Bronchus fibroblast of lung (primary cell): ENCODE measurements at places on chromosomes 12 and 14. TPM values are rescaled to one million over a fixed set of nuclear protein-coding genes. Genes with fewer than 3 reads are reported as not detected.

The DHRS2 gene
- not detected in 2 replicates for total RNA-seq

The LRRC43 gene
- 1.3 and 1.5 TPM in 2 replicates for total RNA-seq

The PRIMA1 gene
- not detected in 2 replicates for total RNA-seq

The CCDC177 gene
- not detected in 2 replicates for total RNA-seq

The MSRB3 gene
- total RNA-seq: 14.9 and 17.8 TPM in 2 replicates

The DPF3 gene
- 4.6 and 5.5 TPM in 2 replicates for total RNA-seq

The AICDA gene
- not detected in 2 replicates for total RNA-seq

The SSPN gene
- total RNA-seq: 4.2 and 5.4 TPM in 2 replicates

The PIP4P1 gene
- 19.2 and 19.8 TPM in 2 replicates for total RNA-seq

The CCDC175 gene
- not detected in 2 replicates for total RNA-seq

The CD27 gene
- 0.15 TPM in 1 of 2 replicates, not detected in the other for total RNA-seq

The C14orf119 gene
- 55.6 and 72.1 TPM in 2 replicates for total RNA-seq

The GNB3 gene
- total RNA-seq: 1.3 and 2.2 TPM in 2 replicates

The TMEM233 gene
- total RNA-seq: not detected in 2 replicates

The CD4 gene
- total RNA-seq: 3.3 and 5.2 TPM in 2 replicates

The SLC7A8 gene
- total RNA-seq: 0.34 and 0.45 TPM in 2 replicates

The PHLDA1 gene
- total RNA-seq: 95.3 and 108 TPM in 2 replicates

The SCNN1A gene
- 0.67 and 1.0 TPM in 2 replicates for total RNA-seq

The CLEC12A gene
- not detected in 2 replicates for total RNA-seq

The TRPV4 gene
- total RNA-seq: 1.8 and 2.5 TPM in 2 replicates

The PLEKHG7 gene
- not detected in 2 replicates for total RNA-seq

The NFATC4 gene
- 25.4 and 28.4 TPM in 2 replicates for total RNA-seq

The SMCO2 gene
- total RNA-seq: not detected in 2 replicates

The DLK1 gene
- total RNA-seq: 0.15 and 0.34 TPM in 2 replicates

The GLT1D1 gene
- not detected in 2 replicates for total RNA-seq

The TUBA1C gene
- total RNA-seq: 1,377 and 1,458 TPM in 2 replicates

The PTPN21 gene
- total RNA-seq: 5.2 and 5.5 TPM in 2 replicates

The TMEM132D gene
- total RNA-seq: not detected in 2 replicates

The OVCH1 gene
- total RNA-seq: not detected in 2 replicates

The DYRK4 gene
- total RNA-seq: 77.0 and 89.5 TPM in 2 replicates

The ASPG gene
- total RNA-seq: not detected in 2 replicates

The ARMH4 gene
- total RNA-seq: 0.74 and 1.0 TPM in 2 replicates

The TGM1 gene
- total RNA-seq: 0.45 and 1.2 TPM in 2 replicates

The IL26 gene
- total RNA-seq: not detected in 2 replicates
